T-helper 2 cell treated with Interferon-gamma antibody and Interleukin-4, amounts not matched to agents 5 μg/mL and 100 μg/mL, for 36 hours (primary cell): ENCODE measurements at places on chromosomes 1 and 21.

- H3K27me3 ChIP-seq: peaks cover 8% of the 10 kb centered on the region
- DNase-seq: no peak
- H3K4me1 ChIP-seq: no peaks in the 10 kb centered on the region
- H3K36me3 ChIP-seq: no peaks in the 10 kb centered on the region
Observed at GRCh38 chr1:42128964-42129363, 24.2 kb upstream of the GUCA2B start.

DNA sequence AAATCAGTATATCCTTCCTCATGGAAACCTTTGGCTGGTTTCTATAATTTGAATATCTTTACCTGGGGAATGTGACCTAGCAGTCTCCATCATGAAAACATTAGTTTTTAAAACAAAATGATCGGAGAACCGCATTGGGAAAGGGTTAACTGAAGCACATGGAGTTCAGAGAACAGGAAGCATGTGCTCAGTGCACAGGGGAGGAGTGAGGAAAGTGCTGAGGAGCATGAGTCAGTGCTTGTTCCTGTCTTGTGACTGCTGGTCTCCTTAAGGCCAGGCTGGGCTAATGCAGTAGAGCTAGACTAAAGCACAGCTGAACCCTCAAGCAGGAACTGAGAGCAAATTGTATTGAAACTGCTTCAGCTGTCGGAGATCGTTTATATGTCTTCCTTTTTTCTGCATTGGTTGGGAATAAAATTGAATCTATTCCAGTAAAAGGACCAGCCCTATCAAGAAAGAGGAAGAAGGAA is 5.8 kb downstream of the IFI16 start:
- peak; percentile 76 for DNase-seq
- H3K27ac ChIP-seq: peak overlapping the region; percentile 82
- no peaks in the 10 kb centered on the region for H3K27me3 ChIP-seq

GRCh38 chr1:40740039-40740996 is 43.3 kb upstream of the KCNQ4 start:
- DNase-seq: no peak
- no peak overlapping the region for H3K27ac ChIP-seq
- peaks cover 51% of the 10 kb centered on the region for H3K36me3 ChIP-seq
- peaks cover 18% of the 10 kb centered on the region for H3K4me1 ChIP-seq

GRCh38 chr21:15444118-15444960 is 285.4 kb upstream of the USP25 start:
- H3K27me3 ChIP-seq: no peaks in the 10 kb centered on the region
- peaks cover 4% of the 10 kb centered on the region for H3K4me1 ChIP-seq
- no peak for DNase-seq
- no peak overlapping the region for H3K27ac ChIP-seq
- no peak overlapping the region for H3K4me3 ChIP-seq

GRCh38 chr1:67306547-67306946 is 1.1 kb upstream of the IL12RB2 start:
- H3K27me3 ChIP-seq: no peaks in the 10 kb centered on the region
- H3K36me3 ChIP-seq: peaks cover 5% of the 10 kb centered on the region
- DNase-seq: no peak

DNA sequence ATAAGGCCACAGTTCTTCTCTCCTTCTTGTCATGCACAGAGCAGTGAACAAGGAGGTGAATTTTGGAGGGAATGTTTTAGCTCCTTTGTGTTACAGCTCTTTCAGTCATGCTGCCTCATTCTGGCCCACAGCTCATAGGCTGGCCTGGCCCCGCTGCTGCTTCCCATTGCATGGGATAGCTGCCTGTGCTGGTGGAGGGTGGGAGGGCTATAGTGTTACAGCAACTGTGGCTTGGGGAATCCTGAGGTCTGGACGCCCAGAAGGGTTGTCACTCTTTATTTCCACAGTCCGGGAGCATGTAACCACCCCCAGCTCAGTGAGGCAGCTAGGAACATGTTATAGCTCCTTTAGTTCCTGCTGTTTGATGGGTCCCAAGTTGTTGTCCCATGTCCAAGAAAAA is 210.3 kb downstream of the AMY1C start:
- H3K36me3 ChIP-seq: no peaks in the 10 kb centered on the region
- H3K4me3 ChIP-seq: no peak overlapping the region
- no peak for DNase-seq
- H3K4me1 ChIP-seq: no peaks in the 10 kb centered on the region

DNA sequence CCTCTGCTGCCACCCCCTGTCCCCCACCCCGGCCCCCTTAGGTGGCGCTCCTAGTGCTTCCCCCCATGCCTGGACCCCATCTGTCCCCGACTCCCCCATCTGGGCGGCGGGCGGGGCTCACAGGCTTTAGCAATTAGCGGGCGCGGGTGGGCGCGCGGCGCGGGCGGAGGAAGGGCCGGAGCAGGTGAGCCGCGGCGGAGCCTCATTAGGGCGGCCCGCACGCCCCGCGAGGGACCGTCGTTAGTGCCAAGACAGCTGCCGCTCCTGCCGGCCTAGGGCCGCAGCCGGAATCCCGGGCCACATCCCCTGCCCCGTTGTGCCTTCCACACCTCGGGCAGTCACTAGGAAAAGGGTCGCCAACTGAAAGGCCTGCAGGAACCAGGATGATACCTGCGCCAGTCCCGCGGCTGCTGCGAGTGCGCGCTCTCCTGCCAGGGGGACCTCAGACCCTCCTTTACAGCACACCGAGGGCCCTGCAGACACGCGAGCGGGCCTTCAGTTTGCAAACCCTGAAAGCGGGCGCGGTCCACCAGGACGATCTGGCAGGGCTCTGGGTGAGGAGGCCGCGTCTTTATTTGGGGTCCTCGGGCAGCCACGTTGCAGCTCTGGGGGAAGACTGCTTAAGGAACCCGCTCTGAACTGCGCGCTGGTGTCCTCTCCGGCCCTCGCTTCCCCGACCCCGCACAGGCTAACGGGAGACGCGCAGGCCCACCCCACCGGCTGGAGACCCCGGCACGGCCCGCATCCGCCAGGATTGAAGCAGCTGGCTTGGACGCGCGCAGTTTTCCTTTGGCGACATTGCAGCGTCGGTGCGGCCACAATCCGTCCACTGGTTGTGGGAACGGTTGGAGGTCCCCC is 7.6 kb downstream of the OLIG2 start:
- no peak overlapping the region for H3K27ac ChIP-seq
- DNase-seq: no peak
- H3K36me3 ChIP-seq: no peaks in the 10 kb centered on the region
- peaks cover 21% of the 10 kb centered on the region for H3K4me1 ChIP-seq
- no peak overlapping the region for H3K4me3 ChIP-seq

DNA sequence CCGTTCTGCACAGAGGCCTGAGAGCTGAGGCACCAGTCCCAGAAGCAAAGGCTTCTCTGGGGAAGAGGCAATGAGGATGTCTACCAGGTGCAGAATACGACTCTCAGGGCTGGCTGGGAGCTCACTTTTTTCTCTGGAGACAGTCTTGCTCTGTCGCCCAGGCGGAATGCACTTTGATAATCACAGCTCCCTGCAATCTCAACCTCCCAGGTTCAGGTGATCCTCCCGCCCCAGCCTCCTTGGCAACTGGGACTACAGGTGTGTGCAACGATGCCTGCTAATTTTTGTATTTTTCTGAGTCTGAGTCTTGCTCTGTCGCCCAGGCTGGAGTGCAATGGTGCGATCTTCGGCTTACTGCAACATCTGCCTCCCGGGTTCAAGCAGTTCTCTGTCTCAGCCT is 17.6 kb downstream of the NADK start:
- no peak overlapping the region for H3K27ac ChIP-seq
- H3K27me3 ChIP-seq: no peaks in the 10 kb centered on the region
- no peak overlapping the region for H3K4me3 ChIP-seq

- no peaks in the 10 kb centered on the region for H3K4me1 ChIP-seq
- H3K27me3 ChIP-seq: no peaks in the 10 kb centered on the region
- no peak for DNase-seq
Observed at GRCh38 chr1:5865774-5866173, 126.5 kb downstream of the NPHP4 start.

DNA sequence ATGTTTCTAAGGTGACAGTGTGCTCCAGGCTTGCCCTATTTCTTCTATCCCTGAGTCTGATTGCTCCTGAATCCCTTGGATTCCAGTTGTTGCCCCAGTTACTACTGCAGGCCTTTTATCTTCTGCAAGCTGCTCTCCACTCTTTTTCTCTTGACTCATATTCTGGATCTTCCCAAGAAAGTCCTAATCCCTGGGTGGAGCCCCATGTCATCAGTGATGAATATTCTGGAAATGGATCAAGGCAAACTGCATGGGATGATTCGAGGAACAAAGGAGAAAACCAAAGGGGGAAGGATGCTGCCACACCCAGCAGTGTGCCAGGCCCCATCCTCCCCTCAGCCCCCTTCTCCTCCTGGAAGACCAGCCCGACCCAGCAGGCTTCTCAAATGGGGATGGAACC is 63.3 kb upstream of the ATP2B4 start:
- H3K4me1 ChIP-seq: no peaks in the 10 kb centered on the region
- H3K36me3 ChIP-seq: no peaks in the 10 kb centered on the region
- H3K27ac ChIP-seq: no peak overlapping the region
- no peak for DNase-seq
- no peak overlapping the region for H3K4me3 ChIP-seq

DNA sequence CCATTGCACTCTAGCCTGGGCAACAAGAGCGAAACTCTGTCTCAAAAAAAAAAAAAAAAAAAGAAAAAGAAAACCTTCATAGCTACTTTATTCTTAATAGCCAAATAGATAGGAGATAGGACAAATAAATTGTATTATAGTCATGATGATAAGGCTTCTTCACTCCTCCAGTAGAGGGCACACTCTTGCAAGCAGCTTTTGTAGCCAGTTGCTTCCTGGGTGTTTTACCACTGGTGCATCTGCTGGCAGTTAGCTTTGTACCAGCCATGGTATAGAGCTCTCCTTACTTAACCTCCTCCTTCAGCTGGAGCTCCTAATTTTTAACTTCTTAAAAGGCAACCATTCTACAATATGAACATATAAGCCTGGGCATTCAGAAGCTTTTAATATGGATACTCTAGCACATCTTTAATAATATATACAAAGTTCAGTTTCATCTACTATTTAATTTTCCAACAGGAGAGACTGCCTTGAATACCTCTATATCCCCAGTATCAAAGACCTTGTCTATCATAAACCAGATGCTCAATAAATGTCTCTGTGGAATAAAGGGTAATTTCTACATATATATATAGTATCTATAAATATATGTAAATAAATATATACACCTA is 35.8 kb downstream of the EVI5 start:
- H3K4me1 ChIP-seq: peaks cover 3% of the 10 kb centered on the region
- H3K27me3 ChIP-seq: peaks cover 12% of the 10 kb centered on the region
- H3K27ac ChIP-seq: no peak overlapping the region
- no peak overlapping the region for H3K4me3 ChIP-seq
- H3K36me3 ChIP-seq: no peaks in the 10 kb centered on the region

GRCh38 chr1:43359696-43360095 is 915 bp downstream of the CDC20 start:
- no peaks in the 10 kb centered on the region for H3K27me3 ChIP-seq
- peaks cover 41% of the 10 kb centered on the region for H3K4me1 ChIP-seq
- H3K4me3 ChIP-seq: peak overlapping the region; percentile 92
- peak overlapping the region; percentile 75 for H3K27ac ChIP-seq
- peaks cover 56% of the 10 kb centered on the region for H3K36me3 ChIP-seq

GRCh38 chr1:55156093-55156492 is 59.1 kb downstream of the USP24 start:
- H3K4me1 ChIP-seq: peaks cover 22% of the 10 kb centered on the region
- H3K27ac ChIP-seq: no peak overlapping the region
- no peak overlapping the region for H3K4me3 ChIP-seq
- no peak for DNase-seq

- H3K36me3 ChIP-seq: no peaks in the 10 kb centered on the region
- H3K4me3 ChIP-seq: no peak overlapping the region
- H3K27me3 ChIP-seq: peaks cover 15% of the 10 kb centered on the region
- H3K4me1 ChIP-seq: no peaks in the 10 kb centered on the region
- no peak overlapping the region for H3K27ac ChIP-seq
- no peak for DNase-seq
Observed at GRCh38 chr1:234149217-234149616, 224.0 kb upstream of the COA6 start.

DNA sequence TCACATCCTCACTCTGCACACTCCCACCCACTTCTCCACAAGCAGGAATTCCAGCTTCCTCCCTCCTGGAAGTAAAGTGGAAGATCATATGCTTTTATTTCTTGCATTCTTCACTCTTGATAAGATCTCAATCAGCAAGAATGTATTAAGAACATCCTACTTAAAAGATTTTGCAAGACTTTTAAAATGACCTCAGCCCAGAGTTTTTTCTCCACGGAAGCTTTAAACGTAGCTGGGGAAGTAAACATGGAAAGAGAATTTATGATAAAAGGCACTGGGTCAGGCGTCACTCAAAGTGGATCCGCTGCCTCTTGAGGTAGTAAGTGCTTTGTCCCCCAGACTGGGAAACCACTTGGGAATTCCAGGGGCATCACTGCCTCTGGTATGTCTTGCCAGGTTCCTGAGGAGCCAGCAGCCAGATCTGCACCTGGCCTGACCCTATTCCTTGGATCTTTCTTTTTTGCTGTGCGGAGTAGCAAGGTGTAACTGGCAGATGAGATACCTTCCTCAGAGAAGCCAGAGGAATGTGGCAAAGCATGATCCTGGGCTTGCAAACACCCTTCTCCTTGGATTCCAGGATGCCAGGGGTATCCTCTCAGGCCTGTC is 33.9 kb downstream of the CDK18 start:
- no peak for DNase-seq
- peaks cover 22% of the 10 kb centered on the region for H3K27me3 ChIP-seq
- H3K4me3 ChIP-seq: no peak overlapping the region
- H3K36me3 ChIP-seq: no peaks in the 10 kb centered on the region
- H3K4me1 ChIP-seq: peaks cover 7% of the 10 kb centered on the region

- no peak overlapping the region for H3K27ac ChIP-seq
- peaks cover 42% of the 10 kb centered on the region for H3K4me1 ChIP-seq
- H3K4me3 ChIP-seq: no peak overlapping the region
- peaks cover 2% of the 10 kb centered on the region for H3K27me3 ChIP-seq
Observed at GRCh38 chr21:29302359-29302875, 3.7 kb downstream of the BACH1 start.

- peaks cover 19% of the 10 kb centered on the region for H3K36me3 ChIP-seq
- H3K27me3 ChIP-seq: no peaks in the 10 kb centered on the region
- no peak overlapping the region for H3K27ac ChIP-seq
- no peak for DNase-seq
- peaks cover 4% of the 10 kb centered on the region for H3K4me1 ChIP-seq
Observed at GRCh38 chr1:93132638-93133037, 47.6 kb downstream of the TMED5 start.
